CD14-positive monocyte (primary cell): ENCODE measurements at places on chromosomes 2 and 18.

DNA sequence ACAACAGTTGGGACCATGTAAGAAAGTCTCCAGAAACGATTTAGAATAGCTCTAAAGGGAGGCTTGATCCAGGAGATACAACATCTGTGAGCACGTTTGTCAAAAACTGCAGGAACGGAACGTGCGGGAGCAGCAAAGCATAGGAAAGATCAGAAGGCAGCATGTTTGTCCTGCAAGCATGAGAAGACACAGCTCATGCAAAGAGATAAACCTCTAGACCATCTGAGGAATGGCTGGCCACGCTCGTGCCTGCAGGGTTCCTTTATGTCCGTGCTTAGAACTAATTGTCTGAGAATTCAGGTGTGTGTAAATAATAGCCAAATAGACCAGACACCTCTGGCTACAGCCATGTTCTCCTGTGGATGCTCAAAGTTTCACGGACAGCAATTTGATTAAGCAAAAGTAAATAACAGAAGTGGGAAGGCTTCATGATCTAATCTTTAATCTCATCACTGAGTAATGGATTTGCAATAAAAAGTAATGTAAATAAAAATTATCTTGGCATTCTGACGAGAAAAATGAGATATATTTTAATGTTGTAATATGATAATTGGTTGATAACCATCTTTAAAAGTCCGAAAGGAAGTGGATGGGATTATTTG, 534.8 kb upstream of the CDH7 start:
- DNase-seq, result no peak

DNA sequence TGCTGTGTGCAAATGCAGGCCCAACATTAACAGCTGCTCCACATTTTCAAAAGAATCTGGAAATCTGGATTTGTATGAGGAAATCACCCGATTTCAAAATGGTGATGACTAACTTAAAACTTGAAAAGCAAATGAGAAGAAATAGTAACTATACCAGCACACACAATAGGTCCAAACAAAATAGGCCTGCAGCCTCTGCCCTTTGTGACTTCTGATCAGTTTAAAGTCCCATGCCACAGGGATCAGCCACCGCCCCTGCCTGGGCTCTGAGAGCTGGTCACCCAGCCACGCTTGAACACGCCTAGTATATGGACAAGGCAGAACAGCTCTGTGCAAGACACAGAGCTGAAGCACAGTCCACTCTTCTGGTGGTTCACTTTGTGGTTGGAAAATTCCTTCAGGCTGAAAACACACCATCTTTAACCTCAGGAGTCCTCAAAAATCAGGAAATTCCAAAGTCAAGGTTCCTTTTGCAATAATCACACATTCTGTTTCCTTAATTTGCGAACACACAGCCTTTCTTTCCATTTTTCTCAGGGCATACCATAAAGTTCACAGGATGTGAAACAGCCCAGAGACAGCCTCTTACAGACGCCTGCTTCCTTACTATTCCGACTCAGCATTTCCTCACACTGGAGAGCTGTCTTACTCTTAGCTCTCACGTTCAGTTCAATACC, 150.1 kb upstream of the RIOK3 start:
- peak; percentile 40 for DNase-seq

DNA sequence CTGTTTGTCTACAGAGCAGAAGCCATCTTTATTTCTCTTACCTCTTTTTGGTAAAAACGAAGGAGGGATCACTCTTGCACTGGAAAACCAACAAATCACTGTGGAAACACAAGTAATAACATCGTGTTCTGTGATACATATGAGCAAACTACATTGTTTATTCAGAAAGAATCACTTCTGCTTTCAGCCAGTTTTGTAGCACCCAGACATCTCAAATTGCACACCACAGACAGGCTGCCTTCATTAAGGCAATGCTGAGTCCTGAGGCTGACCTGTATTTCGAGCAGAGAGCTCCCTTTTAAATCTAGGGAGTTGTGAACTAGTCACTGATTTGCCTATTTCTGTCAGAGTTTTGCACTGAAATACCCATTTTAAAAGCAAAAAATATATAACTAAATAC, 1003.2 kb upstream of the FAM98A start:
- DNase-seq, result no peak

GRCh38 chr2:170973492-170974303, 44.6 kb downstream of the GORASP2 start:
- peak; percentile 60 for DNase-seq

GRCh38 chr2:23711979-23712755, 214.8 kb downstream of the ATAD2B start:
- DNase-seq, result no peak

- DNase-seq, result no peak
These were observed 53.9 kb downstream of the LNPK start for GRCh38 chr2:175948191-175948590.

- DNase-seq, result no peak
These were observed 102.2 kb downstream of the CAPN13 start for GRCh38 chr2:30705056-30705455.

- peak; percentile 11 for DNase-seq
These were observed 118.6 kb upstream of the ATP8B1 start for GRCh38 chr18:57921708-57922107.

GRCh38 chr2:239306274-239307220, 94.3 kb downstream of the HDAC4 start:
- no peak for DNase-seq

DNA sequence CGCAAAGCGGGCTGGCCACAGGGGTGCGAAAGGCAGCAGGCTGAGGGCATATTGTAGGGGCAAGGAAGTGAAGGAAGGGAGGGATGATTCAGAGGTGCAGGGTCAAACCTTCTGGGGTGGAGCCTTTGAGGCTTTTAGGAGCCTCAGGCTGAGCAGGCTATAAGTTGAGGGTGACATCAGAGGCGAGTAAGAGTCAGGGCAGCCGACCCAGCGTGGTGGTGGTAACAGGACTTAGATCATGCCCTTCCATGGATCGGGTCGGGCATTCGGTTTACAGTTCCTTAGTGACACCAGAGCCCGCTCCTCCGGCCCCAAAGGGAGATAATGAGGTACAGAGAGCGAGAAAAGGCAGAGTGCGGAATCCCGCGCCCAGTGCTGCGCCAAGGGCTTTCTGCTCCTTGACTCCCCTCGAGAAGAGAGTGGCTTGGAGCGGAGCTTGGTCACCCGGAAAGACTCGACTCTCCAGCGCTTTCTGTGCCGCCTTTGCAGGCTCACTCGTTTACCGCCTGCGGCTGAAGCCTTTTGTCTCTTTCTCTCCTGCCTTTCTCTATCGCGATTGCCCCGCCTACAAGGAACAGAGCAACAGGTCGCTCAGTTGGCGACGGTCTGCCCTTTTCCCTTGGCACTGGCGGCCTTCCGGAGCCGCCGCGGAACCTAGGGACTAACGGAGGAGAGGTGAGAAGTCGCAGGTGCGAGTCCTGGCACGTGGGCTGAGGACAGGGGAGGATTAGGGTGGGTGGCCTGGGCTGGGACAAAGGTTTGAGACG, 720 bp downstream of the LBX2 start:
- DNase-seq, result peak; percentile 48

- no peak for DNase-seq
These were observed 87.3 kb downstream of the HNRNPLL start for GRCh38 chr2:38515155-38516074.

- DNase-seq, result no peak
These were observed 80.3 kb downstream of the TPO start for GRCh38 chr2:1493431-1494126.
